ENCODE measurements at places on chromosomes 16 and 17.

DNA sequence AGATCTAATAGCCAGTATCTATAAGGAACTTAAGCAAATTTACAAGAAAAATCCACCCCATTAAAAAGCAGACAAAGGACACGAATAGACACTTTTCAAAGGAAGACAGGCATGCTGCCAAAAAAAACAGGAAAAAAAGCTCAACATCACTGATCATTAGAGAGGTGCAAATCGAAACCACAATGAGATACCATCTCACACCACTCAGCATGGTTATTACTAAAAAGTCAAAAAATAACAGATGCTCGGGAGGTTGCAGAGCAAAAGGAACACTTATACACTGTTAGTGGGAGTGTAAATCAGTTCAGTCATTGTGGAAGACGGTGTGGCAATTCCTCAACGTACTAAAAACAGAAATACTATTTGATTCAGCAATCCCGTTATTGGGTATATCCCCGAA lies 9.6 kb downstream of the STX8 start:
- no peak for DNase-seq

- no peak for DNase-seq
Observed at GRCh38 chr17:5045496-5045895, 10.3 kb upstream of the SLC52A1 start.

DNA sequence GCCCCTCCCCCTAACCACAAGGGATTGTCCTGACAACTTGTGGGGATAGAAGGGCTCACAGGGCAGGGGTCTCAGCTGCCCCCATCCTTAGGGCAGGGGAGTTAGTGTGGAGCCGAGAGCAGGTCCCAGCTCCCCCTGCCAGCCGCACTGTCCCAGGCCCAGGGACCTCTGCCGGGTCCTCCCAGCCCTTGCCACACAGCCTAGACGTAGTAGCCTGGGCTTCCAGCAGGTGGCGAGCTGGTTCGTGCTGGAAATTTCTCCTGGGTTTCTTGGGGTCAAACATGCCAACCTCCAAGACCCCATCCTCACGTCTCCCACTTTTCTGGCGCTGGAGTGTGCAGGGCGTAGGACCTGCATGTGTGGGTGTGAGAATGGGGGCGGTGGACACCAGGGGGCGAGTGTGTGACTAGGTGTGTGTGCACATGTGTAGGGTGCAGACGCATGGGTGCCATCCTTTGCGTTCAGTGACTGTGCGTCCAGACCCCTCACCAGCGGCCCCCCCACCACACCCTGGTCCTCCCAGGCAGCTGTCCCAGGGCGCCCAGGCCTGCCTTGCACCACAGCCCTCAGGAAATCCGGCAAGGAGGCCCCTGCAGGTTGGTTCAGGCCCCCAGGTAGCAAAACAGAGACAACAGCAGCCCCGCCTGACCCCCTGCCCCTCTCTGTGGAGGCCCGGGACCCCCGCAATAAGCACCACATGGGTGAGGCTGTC lies 29.5 kb downstream of the SBK1 start:
- DNase-seq = no peak

DNA sequence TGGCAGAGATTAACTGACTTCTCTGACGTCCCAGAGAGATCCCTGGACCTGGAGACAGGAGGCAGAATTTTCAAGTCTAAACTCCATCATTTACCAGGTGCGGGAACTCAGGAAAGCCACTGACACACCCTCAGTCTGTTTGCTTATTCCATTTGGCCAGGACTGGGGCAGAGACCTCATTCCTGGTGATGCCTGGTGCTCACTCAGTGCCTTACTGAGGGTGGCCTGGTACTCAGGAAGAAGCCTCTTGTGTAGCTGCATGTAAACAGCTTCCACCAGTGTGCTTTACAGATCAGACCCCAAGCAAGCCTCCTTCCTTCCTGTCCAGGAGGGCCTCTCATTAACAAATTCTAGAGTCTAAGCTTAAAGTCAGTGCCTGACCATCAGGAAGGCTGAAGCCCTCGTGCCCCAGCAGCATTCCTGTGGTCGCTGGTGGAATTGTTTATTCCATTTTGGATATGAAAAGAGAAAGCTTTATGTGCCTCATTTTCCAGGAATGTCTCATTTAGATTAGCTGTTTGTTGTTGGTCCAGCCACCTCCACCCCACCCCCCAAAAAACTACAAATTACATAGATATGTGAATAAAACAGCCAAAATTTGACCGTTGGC lies 236.1 kb upstream of the CDH5 start:
- no peak for DNase-seq

- DNase-seq = no peak
Observed at GRCh38 chr16:67442581-67443255, 11.8 kb downstream of the HSD11B2 start.

GRCh38 chr17:48002916-48003416 lies 32.1 kb downstream of the CDK5RAP3 start:
- no peak for DNase-seq

DNA sequence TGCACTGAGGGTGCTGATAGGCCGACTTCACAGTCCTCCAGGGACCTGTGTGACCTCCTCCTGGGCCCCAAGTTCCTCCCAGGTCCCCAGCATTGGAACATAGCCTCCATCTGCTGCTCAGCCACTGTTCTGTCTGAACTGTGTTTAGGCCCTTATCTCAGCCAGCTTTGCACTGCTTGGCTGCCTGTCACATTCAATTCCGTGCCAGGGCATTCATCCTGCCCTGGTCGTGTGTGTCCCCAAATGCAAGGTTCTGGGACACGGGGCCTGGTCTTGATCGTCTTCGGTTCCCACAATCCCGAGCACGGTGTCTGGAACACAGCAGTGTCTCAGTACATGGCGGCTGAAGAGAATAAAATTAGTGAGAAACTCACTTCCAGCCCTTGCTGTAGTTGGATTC lies 69.9 kb upstream of the NFAT5 start:
- no peak for DNase-seq

DNA sequence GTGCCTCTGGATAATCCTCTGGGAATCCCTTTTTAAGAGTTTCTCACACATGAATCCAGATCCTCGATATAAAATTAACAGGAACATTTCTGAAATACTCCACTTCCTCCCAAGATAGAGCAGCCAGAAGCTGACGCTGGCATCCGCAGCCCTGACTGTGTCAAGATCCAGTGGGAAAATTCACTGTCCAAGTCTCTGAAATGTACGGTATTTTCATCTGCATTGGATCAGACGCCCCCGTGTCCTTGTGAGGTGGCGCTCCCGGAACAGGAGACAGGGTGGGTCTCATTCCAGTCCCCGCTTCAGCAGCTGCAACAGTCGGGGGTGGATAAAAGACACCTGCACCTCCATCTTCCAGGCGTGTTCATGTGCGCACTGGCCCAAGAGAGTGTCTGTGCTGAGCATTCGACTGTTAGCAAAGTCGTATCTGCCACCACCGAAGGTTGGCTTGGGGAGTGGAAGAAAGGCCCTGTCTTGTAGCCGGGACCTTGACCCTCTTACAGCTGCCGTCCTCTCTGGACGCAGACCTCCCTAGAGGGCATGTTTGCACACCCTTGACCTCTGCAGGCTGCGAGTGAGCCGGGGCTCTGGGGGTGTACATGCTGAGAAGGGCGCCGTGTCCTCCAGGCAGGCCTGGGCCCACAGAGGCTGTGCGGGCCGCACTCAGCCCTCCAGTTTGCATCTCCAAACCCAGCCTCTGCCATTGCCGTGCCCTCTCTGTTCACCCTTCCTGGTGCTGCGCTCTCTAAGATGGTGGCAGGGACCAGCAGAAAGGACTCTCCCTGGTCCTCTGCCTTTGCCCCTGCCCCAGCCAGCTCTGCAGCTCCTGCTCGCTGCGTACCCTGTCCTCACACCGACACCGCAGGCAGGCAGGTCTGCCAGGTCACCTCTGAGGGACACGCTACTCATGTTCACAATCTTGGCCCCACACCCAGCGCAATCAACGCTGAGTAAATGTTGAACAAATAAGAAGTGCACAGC lies 72.0 kb upstream of the CHMP6 start:
- no peak for DNase-seq

- DNase-seq = no peak
Observed at GRCh38 chr16:28289048-28289447, 3.3 kb upstream of the SBK1 start.

DNA sequence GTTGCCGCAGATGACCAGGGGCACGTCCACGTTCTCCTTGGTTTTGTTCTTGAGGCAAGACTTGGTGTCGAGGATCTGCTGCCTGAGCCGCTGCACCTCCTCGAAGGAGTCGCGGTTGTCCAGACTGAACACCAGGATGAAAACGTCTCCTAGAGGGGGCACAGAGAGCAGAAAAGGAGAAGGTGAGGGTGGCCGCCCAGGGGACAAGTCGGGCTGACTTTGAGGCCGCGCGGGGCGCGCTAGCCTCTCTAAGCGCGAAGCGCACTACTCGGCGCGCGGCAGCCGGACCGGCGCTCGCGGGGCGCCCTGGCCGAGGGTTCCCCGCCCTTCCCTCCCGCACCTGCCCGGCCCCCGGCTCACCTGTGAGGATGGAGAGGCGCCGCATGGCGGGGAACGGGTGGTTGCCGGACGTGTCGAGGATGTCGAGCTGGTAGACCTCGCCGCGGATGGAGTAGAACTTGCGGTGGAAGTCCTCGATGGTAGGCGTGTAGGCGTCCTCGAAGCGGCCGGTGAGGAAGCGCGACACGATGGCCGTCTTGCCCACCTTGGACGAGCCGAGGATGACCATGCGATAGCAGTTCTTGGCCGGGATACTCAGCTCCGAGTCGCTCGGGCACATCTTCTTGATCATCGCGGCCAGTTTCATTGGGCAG lies 533 bp downstream of the RASD1 start:
- peak; percentile 13 for DNase-seq

DNA sequence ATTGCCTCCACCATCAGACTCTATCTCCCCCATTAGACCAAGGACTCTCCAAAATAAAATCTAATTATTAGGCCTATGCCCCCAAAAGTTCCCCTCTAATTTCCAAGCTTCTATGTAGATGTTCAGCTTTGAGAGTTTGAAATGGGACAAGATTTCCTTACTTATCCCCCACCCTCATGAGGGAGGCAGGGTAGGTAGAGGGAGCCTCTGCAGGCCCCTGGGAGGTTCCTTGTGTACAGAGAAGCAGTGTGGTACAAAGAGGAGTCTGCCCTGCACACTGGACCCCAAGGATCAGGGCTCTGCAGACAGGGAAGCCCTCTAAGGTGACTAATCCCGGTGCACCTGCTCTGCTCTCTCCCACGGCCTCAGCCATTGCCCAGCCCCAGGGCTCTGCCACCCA lies 2.5 kb downstream of the KRT17 start:
- no peak for DNase-seq

- DNase-seq = no peak
Observed at GRCh38 chr17:72906306-72906705, 186.2 kb downstream of the SLC39A11 start.

GRCh38 chr17:497241-498034 lies 144.8 kb upstream of the RPH3AL start:
- no peak for DNase-seq

DNA sequence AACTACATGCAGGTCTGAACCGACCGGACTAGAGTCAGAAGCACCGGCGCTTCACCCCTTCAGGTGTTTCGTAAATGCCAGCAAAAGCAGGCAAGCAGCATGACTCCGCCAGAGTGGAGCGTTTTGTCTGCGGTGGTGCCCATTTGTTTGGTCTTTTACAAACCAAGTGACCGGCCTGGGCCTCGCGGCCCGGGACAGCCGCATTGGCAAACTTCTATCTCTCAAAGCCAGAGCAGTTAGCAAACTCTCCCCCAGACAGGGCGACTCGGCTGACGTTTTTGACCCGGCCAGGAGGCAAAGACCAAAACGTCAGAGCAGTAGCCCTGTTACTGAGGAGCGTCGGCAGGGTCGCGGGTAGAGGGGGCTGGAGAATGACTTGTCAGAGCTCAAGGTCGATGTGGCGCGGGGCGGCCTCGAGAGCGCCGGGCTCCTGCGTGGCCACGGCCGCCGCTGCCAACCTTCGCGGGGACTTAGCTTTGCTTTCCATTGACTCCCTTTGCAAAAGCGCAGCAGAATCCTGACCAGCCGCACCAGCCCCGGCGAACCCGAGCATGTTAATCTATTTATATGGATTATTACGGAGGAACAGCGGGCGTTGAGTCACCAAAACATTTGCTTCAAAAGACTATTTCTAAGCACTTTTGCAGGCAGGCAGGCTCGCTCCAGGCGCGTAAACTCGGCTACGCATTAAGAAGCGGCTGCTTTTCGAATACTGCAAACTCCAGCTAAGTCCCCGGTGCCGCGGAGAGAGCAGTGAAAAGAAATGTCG lies 763 bp upstream of the SOX9 start:
- no peak for DNase-seq

GRCh38 chr17:73292031-73292531 lies 19.7 kb downstream of the CDC42EP4 start:
- DNase-seq = no peak

DNA sequence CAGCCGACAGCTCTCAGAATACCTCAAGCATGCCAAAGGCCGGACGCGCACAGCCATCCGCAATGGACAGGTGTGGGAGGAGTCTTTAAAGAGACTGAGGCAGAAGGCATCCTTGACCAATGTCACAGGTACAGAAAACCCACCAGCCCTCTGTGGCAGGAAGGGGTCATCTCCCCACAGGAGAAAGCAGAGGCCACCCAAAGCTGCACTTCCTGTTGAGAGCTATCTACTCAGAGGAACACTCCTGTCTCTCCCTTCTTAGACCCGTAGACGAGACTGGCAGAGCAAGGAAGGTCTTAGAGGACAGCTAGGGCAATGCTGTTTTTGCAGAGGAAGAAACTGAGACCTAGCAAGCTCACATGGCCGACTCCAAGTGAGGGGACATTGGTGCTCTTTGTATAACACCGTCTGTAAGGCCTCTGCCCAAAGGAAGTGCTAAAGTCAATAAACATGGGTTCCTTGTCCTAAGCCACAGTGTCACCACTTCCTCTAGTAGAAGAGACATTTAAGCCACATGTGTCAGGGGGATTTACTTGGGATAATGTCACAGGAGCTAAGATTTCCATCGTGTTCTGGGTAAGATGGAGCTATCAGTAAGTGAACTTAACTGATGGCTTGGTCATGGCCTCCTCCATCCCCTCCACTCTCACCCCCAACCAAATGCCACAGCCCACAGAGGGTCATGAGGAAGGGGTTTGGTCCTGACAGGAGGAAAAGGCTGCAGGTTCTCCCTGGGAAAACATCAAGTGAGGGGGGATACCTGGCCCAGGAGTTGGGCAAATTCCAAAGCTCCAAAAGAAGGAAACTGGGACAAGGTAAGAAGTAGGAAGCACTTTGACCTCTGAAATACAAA lies 9.4 kb downstream of the LPO start:
- DNase-seq = no peak
